ENCODE measurements at places on chromosomes 2 and 18.

GRCh38 chr18:35153609-35154272, 87.1 kb upstream of the ZNF397 start:
- DNase-seq: no peak

- DNase-seq: no peak
Observed at GRCh38 chr2:25586726-25587144, 86.6 kb downstream of the DTNB start.

DNA sequence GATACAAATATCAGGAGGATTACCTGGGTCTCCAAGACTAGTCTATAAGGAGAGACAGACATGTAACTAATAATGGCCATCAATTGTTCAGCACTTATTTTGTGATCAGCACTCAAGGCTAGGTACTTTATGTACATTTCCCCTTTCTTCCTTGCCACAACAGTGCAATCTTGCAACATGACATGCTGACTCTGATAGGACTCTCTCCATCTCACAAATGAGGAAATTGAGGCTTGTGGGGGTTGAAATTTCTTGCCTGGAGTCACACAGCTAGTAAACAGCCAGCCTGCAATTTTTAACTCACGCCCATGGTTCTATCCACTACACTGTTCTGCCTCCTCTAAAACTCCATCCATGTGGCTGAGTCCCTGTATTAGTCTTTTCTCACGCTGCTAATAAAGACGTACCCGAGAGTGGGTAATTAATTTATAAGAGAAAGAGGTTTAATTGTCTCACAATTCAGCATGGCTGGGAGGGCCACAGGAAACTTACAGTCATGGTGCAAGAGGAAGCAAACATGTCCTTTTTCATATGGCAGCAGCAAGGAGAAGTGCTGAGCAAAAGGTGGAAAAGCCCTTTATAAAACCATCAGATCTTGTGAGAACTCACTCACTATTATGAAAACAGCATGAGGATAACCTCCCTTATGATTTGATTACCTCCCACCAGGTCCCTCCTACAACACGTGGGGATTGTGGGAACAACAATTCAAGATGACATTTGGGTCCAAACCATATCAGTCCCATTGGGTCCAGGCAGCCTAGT, 302.4 kb downstream of the PLCL1 start:
- DNase-seq: no peak

DNA sequence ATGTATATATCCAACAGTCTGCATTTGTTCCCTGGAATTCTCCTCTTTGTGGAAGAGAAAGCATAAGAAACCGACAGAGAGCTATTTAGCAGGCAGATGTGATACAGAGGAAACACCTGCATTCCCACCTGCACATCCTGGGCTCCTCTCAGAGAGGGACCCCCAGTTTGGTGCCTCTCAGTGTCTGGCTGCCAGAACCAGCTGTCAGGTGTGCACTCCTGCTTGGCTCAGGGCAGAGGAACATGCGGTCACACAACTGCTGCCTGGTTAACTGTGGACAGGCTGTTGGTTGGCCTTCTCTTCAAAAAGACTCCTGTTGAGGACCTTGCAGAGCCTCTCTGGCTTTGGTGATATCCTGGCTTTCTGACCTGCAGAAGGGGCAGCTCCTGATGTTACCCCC, 54.6 kb downstream of the ITGB6 start:
- DNase-seq: no peak

- DNase-seq: peak; percentile 10
Observed at GRCh38 chr2:183185534-183185933, 61.3 kb downstream of the NUP35 start.

DNA sequence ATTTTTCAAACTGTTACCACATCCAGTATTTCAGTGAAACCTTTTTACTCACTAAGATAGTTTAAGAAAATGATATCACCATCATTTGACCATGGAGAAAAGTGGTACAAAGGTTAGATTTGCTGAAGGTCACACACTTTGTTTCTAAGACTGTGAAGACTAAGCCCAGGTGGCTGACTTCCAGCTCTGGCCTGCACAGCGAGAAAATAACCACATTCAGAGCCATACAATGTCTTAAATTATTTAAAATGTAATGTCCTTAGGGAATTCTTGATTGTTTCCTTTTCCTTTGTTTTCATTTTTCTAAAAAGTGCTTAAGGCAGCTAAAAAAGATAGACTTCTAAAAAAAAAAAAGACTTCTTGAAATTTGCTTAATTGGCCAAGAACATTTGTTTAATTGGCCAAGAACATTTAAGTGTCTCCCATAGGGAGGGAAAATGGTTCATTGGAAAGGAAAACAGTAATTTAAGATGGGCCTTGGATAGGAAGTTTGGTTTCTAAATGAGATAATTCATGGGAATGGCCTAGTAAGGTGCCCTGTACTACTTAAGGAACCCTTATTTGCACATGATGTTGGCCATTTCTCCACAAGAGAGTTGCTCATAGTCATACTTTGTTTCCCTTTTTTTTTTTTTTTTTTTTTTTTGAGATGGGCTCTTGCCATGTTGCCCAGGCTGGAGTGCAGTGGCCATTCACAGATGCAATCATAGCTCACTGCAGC, 45.2 kb downstream of the CYP1B1 start:
- DNase-seq: no peak

DNA sequence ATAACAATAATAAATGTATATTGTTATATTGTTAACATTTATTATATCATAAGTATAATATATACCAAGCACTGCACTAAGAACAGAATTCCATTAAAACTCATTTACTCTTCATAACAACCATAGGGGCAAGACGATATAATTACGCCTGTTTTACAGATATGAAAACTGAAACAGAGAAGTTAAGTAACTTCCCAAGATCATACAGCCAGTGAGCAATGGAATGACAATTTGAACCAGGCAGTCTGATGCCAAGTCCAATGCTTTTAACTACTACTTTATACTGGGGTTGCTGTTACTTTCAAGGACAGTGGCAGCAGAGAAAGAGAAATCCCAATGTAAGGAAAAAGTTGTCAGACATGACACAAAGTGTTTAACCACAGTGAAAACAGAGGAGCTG, 338.8 kb upstream of the ID2 start:
- no peak for DNase-seq

GRCh38 chr2:215430528-215431187, 5.2 kb downstream of the FN1 start:
- peak; percentile 50 for DNase-seq

DNA sequence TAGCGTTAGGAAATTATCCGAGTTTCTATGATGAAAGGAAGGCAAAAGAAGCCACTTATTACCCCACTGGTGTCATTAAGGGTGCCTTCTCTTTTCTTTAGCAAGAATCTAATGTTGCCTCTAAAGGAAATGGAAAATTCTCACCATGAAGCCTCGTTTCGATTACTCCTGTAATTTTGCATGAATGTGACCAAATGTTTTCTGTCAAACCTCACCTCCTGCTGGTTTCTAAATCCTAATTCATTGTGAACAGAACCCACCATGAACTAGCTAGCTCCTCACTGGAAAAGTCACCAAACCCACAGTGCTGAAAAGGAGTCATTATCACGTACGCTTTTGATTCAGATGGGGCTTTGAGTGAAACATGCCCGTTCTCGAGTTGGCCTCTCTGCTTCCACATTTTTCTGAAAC, 119.9 kb downstream of the COPS8 start:
- DNase-seq: no peak

GRCh38 chr18:76988031-76988826, 144.4 kb downstream of the MBP start:
- no peak for DNase-seq

DNA sequence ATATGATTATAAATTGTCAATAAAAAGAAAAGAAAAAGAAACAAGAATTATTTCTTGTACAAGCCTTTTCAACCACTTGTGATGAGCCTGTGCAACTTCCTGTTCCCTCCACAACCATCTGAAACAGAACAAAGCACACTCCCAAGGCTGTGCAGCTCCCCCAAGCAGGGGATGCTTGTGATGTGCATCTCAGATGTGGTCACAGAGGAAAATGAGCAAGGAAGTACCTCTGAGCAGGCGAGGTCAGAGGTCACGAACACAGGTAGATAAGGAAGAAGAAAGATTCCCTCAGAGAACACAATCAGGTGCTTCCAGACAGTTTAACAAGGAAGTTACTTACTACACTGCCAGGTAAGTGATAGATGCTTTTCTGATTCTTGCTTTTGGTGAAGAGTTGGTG, 274.8 kb upstream of the SLC39A10 start:
- DNase-seq: no peak

GRCh38 chr18:23452728-23453679, at the start of gene RIOK3:
TSS of gene RIOK3 (plus strand) at chr18:23453287. CDS start at chr18:23453440, 153 bp downstream.
- DNase-seq: peak; percentile 98

DNA sequence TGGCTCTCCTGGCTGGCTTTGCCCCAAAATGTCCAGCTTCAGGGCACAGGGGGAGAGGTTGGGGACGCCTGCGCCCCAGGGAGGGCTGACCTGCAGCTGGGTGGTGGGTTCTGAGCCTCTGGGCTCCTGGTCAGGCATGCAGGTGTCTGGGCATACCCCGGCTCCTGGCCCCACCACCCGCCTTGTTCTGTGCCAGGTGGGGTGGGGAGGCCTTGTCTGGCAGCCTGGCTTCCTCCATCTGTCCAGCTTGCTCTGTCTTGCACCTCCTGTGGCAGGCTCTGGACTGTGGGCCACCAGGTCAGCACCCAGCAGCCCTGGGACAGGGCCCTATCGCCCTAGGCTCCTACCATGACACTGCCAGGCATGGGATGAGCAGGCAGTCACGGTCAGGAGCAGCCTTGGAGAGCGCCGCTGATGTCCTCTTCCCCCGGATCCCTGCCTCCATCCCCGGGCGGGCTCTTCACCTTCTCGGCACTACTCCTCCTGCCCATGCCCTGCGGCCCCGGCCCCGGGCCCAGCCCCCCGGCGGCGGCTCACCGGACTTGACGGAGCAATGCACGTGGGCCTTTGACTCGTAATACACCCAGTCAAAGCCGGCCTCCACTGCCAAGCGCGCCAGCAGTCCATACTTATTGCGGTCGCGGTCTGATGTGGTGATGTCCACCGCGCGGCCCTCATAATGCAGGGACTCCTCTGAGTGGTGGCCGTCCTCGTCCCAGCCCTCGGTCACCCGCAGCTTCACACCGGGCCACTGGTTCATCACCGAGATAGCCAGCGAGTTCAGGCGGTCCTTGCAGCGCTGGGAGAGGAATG, 3.6 kb downstream of the IHH start:
- no peak for DNase-seq

GRCh38 chr18:66066191-66066590, 315.4 kb downstream of the CDH7 start:
- no peak for DNase-seq

GRCh38 chr2:99183025-99183424, 2.0 kb downstream of the MRPL30 start:
- DNase-seq: no peak

GRCh38 chr2:79960519-79960918, 344.0 kb downstream of the LRRTM1 start:
- no peak for DNase-seq

DNA sequence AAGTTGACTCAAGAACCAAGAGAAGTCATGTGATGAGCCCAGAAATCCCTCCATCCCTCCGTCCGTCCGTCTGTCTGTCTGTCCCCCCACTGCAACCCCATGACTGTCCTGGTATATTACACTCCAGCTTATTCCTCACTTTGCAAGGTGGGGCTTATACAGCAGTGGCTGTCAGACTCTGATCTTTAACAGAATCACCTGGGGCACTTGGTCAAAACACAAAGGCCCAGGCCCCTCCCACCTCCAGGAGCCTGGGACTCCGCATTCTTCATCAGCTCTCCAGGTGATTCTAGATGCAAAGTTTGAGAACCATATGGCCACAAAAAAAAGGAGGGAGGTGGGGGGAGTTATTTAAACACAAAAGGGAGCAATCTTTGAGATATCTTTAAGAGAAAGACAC, 61.4 kb downstream of the MYO5B start:
- DNase-seq: no peak

DNA sequence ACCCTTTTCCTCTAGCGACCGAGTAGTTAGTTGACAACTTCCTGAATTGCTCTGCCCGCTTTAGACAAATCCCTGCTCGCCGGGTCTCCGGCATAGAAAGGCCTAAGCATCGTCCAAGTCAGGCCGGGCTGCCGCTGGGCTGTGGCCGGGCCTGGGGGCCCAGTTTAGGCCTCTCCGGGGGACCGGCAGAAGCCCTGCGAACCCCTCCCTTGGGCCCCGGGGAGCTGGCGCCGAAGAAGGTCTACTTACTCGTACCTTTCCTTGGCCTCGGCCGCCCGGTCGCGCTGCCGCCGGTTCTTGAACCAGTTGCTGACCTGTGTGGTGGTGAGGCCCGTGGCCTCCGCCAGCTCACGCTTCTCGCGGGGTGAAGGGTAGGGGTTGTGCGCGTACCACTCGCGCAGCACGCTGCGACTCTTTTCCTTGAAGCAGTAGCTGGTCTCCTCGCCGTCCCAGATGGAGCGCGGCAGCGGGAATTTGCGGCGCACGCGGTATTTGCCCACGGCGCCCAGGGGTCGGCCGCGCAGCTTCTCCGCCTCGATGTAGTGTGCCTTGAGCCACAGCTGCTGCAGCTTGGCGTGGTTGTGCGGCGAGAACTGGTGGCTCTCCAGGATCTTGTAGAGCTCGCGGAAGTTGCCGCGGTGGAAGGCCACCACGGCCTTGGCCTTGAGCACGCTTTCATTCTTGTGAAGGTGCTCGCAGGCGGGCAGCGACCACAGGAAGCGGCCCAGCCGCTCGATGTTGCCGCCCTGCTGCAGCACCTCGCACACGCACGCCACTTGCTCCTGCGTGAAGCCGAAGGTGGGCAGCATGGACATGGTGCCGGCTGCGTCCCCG, 739 bp downstream of the SIX2 start:
- DNase-seq: no peak

- DNase-seq: no peak
Observed at GRCh38 chr2:65364986-65365733, 67.2 kb downstream of the SPRED2 start.

DNA sequence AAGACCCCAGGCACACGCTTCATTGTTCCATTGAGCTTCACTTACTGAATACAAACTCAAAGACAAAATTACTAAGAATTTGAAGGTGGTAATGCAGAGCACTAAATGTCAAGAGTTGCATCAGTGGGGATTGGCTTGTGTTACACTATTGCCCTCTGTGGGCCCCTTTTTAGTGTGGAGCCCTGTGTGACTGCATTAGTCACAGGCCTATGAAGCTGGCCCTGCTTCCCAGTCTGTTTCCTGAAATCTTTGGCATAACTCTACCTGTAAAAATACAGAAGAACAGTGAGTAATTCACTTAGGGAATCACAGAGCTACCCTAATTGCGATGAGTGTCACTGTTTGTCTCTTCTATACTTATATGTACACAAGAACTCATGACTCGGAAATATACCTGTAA, 40.0 kb upstream of the STPG4 start:
- no peak for DNase-seq

DNA sequence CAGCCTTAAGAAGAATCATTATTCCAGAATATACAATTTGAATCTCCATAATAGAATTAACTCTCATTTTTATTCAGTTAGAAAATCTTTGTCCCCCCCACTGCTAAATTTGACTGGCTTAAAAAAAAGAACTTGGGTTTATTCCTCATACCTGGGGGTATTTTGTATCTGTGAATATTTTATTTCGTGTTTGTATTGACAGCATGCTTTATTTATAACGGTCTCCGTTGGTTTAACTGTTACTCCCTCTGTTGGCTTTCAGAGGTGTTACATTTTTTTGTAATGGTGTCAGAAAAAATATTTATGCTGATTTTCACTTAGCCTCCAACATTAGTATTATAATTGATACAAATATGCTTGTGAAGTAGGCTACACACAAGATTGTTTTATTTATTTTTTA, 109.1 kb downstream of the HAUS1 start:
- peak; percentile 38 for DNase-seq
